ENCODE measurements at places on chromosomes 4 and X. TPM values are rescaled to one million over a fixed set of nuclear protein-coding genes. Genes with fewer than 3 reads are reported as not detected.

- no peak for DNase-seq
Observed at GRCh38 chr4:24070117-24070516, 180.3 kb upstream of the PPARGC1A start.

DNA sequence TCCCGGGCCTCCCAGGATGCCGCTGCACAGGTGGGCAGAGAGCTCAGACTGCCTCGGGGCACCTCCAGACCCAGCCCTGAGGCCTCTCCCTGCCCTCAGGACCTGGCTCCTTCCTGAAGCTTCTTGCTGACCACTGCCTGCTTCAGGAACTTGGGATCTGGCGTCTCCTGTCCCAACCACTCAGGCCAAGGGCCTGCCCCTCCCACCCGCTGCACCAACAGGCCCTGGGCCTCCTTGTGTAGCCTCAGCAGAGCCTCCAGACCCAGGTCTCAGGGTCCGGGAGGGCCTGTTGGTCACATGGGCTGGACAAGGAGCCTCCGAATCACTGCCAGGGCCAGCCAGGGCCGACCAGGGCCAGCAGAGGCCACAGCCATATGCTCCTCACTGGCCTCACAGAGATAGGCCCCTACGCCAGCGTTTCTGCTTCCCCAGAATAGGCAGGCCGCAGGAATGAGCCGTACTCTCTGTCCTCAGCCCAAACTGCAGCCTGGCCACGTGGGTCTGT is 2.8 kb downstream of the MXD4 start:
- no peak for DNase-seq

DNA sequence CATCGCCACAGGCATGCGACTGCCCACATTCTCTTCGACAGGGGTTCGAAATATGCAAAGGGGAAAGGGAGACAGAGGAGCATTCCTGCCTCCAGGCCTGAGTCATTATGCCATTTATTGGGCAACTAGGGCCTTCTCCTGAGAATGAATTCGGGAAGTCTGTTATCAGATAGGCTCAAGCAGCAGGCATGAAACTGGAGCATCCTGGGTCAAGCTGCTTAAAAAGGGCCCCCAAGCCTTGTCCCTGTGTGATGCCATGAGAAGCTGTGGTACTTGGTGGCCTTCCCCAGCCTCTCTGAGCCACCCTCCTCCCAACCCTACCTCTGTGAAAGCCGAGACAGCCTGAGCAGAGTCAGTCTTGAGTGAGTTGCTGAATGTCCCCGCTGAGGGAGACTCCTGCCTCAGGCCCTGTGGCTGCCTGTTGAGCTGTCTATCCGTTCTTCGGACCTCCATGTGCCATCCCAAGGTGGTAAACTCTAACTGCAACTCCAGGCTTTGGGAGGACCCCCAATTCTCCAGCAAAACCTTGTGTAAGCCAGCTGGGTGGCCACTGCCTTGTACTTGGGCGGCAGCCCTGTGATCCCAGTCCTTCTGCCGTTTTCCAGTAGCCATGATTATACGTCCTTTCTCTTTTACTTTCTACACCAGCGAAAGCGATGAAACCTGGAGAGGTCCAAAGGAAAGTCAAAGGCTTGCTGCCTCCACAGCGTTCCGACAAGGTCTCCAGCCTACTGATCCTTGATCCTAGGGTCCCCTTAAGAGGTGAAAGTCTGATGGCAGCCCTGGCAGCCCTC is 37.7 kb downstream of the NBDY start:
- DNase-seq: no peak

Gene ABCG2
- 6.9 TPM for polyA plus RNA-seq

- DNase-seq: no peak
Observed at GRCh38 chr4:164215113-164215741, 538.7 kb upstream of the SMIM31 start.

DNA sequence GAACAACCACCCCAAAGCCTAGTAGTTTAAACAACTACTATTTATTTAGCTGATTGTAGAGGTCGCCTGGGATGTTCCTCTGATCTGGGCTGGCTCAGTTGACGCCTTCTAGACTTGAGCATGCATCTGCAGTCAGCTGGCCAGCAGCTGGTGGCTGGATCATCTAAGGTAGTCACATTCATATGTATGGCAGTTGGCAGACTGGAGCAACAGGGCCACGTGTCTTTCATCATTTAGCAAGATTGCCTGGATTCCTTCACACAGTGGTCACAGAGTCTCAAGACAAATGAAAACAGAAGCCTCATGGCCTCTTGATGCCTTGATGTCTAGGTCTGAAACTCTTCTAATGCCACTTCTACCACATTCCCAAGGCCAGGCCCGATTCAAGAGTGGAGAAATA is 220.6 kb upstream of the S100G start:
- DNase-seq: no peak

DNA sequence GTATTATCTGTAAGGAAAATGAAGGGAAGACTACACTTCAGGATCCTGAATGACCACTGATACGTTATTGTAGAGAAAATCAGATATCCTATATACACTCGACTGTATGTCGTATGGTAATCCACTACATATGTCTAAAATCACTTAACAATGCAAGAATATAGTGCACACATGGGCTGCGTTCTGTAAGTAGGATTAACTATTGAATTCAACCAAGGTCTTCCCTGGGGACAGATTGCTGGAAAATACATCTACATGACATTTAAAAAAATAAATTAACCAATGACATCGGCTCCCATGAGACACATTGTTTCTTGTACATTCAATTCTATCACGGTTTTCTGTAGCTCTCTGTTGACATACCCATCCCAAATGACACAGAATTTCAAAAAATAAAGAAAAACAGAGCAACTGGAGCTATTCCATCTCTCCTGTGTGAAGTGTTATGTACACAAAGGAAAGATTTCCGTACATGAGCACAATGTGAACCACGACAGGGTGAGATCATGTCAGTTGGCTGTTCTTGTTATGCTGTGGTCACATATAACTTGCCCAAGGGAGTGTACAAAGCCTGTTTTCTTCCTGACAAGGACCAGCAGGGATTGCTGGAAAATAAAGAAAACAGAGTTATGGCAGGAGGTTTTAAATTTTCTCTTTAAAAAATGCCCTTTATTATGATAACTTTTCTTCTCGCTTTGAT is 6.1 kb downstream of the ENOX2 start:
- no peak for DNase-seq

Gene GPRASP1
- polyA plus RNA-seq: 16.3 TPM

DNA sequence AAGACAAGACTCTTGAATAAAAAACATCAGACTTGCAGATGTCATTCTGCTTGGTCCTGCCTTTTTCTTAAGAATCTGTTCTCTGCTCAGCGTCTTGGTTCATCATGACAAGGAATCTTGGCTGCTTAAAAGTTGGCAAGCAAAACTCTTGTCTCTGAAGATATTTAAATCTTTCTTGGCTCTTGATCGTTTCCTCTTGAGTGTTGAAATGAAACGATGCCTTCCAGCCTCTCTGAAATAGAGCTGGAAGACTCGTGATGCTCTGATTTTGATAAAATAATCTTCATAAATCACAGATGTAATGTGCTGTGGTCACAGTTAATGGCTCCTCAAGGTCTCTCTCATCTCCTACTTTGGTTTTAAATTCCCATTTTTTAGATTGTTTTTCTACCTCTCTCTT is 39.9 kb upstream of the TMEM192 start:
- no peak for DNase-seq

DNA sequence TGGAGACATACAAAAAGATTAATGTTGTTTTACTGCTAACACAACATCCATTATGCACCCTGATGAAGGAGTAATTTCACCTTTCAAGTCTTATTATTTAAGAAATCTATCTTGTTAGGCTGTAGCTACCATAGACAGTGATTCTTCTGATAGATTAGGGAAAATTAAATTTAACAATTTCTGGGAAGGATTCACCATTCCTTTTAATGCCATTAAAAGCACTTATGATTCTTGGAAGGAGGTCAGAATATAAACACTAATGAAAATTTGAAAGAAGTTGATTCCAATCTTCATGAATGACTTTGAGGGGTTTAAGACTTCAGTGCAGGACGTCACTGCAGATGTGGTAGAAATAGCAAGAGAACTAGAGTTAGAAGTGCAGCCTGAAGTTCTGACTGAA is 69.8 kb downstream of the F11 start:
- no peak for DNase-seq

DNA sequence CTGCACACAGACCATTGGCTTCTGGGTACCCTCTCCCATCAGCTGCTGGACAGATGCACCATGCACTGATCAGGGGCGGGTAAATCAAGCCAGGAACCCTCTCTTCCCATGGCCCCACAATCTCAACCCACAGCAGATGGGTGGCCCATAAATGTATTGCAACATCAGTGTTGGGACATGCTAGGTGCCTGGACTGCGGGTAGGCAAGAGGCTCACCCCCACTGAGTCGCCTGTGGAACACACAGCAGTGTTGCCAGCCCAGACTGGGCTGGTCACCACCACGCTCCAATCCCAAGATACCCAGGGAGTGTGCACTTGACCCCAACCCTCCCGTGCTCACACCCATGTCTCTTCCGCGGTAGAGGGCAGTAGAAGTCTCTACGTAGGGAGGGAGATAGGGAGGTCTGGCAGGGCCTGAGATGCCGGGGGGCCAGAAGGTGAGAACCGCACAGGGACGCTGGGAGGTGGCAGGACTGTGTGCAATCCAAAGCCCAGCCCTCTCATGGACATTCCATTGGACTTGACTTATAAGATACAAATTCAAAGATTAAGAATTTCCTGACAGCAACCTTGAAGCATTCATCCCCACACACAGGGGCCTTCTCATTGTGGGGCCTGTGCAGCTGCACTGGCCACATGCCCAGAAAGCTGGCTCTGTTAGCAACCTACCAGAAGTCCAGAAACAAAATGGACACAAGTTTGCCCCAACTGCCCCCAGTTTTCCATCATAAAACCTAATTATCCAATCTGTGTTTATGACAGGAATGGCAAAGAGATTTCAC is 183.7 kb downstream of the NSUN7 start:
- no peak for DNase-seq

Gene USP17L26
- not detected for polyA plus RNA-seq

DNA sequence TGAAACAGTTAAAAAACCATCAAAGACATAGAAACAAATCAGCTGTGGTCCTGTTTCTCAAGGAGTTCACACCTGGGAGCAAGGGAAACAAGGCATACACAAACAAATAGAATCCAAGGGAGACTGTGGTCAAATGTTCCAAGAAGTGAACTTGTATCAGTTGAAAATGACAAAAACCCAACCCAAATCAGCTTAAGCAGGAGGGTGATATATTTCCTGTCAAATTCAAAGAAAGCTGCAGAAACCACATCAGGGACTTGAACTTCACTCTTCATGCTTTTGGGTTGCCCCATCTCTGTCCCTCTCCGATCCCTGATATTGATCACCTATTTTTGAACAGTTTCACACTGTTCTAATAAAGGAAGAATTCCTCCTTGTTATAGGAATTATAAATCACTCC is 148.6 kb upstream of the FMR1 start:
- DNase-seq: no peak

Gene S100G
- not detected for polyA plus RNA-seq

- no peak for DNase-seq
Observed at GRCh38 chrX:34555481-34555880, 101.6 kb downstream of the TMEM47 start.

Gene SMARCA1
- polyA plus RNA-seq: 109 TPM

Gene KLF3
- polyA plus RNA-seq: 58.2 TPM

Gene PRDM8
- polyA plus RNA-seq: 2.8 TPM

- no peak for DNase-seq
Observed at GRCh38 chr4:3790006-3790561, 23.9 kb downstream of the ADRA2C start.

- no peak for DNase-seq
Observed at GRCh38 chr4:5387457-5387856, 320.9 kb downstream of the EVC2 start.

DNA sequence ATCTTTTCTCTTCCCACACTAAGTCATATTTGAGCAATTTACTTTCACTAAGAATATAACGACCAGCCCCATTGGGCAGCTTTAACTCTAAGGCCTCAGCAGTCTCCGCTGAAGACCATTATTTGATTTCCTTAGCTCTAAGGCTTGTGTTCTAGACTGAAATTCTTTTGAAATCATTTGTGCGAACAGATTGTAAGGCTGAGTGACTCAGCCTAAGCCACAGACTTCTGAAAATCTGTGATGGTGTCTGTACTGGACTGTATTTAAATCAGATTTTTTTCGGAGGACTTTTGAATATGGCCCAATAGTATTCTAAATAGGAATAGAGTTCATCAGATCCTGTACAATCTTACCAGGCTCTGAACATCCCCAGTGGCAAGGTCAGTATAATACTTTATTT is 150.3 kb upstream of the TECRL start:
- DNase-seq: no peak

Gene MAP3K15
- 3.6 TPM for polyA plus RNA-seq

- DNase-seq: peak; percentile 12
Observed at GRCh38 chr4:84529169-84529751, 30.2 kb upstream of the NKX6-1 start.

DNA sequence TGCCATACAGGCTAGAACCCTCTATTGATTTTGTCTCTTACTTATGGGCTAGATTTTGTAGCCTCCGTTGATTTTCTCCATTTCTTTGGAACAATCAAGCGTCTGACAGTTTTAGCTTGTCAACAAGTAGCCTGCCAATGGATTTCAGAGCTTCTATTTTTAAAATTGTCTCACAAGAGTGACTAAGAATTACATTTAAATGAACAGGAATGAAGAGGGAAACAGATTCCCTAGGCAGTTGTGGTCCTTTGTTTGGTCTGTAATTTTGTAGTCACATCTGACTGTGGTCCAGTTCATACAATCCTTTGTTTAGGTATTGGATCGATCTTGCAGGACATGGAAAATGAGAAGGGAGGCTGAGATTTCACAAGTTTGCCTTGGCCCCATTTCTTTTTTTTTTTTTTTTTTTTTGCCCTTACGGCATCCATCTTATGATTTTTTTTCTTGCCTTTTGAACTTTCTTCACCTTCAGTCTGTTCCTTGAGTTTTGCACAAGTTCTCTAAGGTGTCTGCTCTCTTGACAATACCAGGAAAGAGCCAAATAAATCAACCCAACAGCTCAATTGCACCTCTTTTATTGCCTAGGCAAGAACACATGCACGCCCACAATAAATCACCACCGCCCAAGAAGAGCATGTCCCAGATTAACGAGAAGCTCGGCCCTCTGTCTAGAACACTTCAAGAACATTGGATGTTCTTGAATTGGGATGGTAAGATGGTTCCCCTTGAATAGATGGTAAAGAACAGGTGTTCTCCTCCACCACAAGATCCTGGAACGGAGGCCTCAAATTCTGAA is 86.5 kb upstream of the EGFL6 start:
- DNase-seq: no peak

Gene AKAP4
- 0.21 TPM for polyA plus RNA-seq

GRCh38 chr4:183554878-183555585 is 50.2 kb downstream of the ING2 start:
- no peak for DNase-seq

- no peak for DNase-seq
Observed at GRCh38 chrX:119552508-119552907, 12.7 kb downstream of the STEEP1 start.

Gene C4orf36
- polyA plus RNA-seq: 2.8 TPM

Gene NAP1L3
- 10.7 TPM for polyA plus RNA-seq

DNA sequence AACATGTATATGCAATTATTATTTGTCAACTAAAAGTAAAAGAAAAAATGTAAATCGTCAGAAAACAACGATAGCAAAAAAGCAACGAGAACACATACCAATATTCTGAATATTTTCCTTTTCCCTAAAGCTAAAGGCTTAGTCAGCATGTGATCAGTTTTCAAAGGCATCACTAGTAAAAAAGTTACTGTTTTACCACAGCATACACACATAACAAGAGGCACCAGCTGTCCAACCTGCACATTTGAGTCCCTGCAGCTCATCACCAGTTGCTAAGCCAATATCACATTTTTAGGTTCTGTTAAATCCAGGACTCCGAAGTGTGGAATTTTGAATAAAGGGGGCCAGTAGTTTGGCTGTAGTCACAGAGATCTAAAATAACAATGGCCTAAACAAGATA is 203.8 kb downstream of the ADGRA3 start:
- no peak for DNase-seq

- no peak for DNase-seq
Observed at GRCh38 chr4:20761382-20761781, 61.1 kb downstream of the PACRGL start.
